Neural crest cell (in vitro differentiated cells): ENCODE measurements at places on chromosomes 5 and 9.

GRCh38 chr9:4397917-4398316 lies 92.4 kb upstream of the SLC1A1 start:
- DNase-seq, result no peak

DNA sequence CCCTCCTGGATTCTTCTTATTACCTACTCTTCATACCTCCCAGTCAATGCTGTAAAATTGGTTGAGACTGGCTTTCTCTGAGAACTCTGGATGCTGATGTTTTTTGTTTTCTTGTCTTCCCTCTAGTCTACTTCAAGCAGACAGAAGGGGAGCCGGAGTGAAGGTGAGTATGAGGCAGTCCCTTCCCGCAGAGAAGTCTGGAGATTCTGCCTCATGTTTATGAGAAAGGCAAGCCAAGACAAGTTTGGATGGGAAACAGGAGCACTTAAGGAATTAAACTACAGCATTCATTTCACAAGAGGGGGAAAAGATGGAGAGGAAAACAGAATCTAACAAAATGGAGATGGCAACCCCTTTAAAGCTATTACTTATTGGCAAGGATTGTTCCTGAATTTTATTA lies 246.1 kb downstream of the TRIM32 start:
- DNase-seq, result no peak

DNA sequence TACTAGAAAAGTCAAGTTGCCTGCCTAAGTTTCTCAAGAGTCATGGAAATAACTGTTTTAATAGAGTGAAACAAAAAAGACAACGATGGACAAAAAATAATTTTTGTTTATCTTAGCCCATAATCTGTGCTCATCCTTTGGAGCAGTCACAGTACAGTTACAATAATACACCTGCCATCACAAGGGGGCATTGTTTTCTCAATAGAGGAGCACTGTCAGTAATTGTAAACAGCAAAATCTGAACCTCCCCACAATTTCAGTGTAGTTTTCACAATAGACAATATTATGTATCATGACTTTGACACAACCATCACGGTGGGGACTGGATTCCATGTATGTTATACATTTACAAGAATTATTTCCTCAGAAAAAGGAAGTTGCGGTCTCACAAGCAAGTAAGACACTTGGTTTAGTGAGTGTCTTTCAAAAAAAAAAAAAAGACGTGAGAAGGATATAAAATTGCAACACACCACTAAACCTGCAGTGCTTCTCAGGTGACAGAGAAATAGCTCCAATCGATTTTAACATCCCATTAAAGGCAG lies 586.3 kb downstream of the PTPRD start:
- no peak for DNase-seq

GRCh38 chr5:116360008-116360853 lies 214.4 kb downstream of the SEMA6A start:
- no peak for DNase-seq

GRCh38 chr9:122386311-122386872 lies 15.6 kb downstream of the PTGS1 start:
- no peak for DNase-seq

GRCh38 chr5:1673042-1673677 lies 126.5 kb downstream of the MRPL36 start:
- DNase-seq, result no peak

DNA sequence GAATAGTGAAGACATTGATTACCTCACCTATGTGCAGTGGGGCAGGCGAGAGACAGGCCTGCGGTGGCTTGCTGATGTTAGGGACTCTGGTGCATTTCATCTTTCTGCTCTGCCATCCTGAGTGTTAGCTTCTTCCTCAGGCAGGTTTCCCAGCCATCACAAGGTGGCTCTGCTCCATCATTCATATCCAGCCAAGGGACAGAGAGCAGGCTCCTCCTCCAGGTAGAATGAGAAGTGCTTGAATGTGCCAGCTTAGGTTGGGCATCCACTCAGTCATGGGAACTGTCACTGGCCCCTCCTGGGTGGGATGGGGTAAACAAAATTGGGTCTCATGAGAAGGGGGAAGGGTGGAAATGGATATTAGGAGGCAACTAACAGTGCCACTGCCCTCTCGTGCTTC lies 24.8 kb downstream of the GPR107 start:
- DNase-seq, result no peak

DNA sequence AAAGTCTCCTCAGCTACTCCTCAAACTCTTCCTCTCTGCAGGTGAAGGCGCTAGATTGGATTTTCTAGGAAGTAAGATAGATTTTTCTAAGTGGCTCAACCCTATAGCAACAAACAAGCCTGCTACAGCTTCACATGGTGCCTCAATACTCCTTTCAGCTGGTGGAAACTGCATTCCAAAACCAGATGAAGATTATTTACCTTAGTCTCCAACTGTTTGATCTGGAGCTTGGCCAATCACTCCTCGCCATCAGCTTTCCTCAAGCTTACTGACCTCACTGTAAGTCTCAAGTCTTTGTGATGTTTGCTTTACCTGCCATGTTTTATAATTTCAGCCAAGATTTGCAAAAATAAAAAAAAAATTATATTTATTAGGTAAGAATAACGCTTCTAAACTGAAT lies 622.4 kb downstream of the CHSY3 start:
- no peak for DNase-seq
